ENCODE measurements at places on chromosomes 16 and 17. TPM values are rescaled to one million over a fixed set of nuclear protein-coding genes. Genes with fewer than 3 reads are reported as not detected.

GRCh38 chr17:30793282-30793977, 31.1 kb downstream of the CRLF3 start:
- DNase-seq, result no peak

- DNase-seq, result no peak
Observed at GRCh38 chr17:69218986-69219385, 9.6 kb downstream of the ABCA10 start.

DNA sequence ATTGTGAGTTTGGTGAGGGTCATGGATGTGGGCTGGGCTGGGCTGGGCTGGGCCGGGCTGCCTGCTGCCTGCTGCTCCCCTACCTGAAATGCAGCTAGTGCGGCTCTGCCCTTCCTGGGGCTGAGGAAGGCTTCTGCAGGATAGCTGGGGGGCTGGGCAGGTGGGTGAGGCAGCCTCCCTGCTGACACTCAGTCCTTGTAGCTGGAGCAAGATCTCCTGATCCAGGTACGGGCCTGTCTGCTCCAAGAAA, 4.7 kb downstream of the RPL13 start:
- DNase-seq, result no peak

DNA sequence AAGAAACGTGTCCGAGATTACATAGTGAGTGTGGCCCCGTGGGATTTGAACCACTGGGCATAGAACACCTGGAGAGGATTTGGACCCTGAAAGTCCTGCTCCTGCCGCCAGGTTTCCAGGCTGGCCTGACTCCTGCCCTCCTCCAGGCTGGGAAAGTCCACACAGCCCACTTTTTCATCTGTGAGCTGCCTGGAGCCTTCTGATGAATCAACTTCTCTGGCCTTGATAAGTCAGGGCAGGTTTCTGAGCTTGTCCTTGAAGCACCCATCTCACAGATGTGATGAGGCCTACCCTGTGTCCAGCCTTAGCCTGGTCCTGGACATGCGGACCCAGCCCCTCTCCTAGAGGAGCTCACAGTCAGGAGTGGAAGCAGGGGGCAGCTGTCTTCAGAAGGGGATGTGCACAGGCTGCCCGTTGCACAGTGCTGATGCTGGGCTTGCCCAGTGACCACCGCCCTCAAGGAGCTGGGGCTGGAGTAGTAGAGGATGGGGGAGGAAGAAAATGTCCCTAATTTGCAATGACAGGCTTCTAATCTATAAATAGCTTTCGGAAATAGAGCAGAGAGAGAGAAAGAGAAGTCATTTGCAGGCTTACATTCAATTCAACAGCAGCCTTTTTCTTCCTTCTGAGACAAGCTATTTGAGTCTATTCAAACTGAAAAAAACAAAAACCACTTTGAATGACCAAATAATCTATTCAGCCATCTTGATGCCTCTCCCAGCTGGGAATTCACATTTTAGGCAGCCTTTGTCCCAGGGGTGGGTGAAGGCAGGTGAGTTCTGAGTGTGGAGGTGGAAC, 73.5 kb upstream of the DNAJA2 start:
- DNase-seq, result no peak

- DNase-seq, result no peak
Observed at GRCh38 chr17:41125064-41125463, 1.1 kb upstream of the KRTAP4-12 start.

- no peak for DNase-seq
Observed at GRCh38 chr17:30360086-30360808, 18.5 kb upstream of the CPD start.

DNA sequence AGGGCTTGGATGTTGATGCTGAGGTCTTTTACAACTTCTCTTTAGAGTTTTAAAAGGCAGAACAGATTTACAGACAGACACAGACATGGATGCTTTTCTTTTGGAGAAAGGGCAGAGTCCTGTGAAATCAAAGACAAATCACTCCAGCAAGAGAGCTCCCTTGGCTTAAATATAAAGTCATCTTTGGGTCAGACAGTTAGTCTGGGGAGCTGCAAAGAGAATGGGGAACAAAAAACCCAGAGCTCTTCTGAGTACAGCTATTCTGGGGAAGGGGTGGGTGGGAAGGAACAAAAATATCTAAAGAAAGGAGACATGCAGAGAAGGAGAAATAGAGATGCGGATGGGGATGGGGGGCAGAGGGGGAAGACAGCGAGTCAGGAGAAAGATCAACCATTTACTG, 266.6 kb downstream of the XYLT1 start:
- DNase-seq, result no peak

DNA sequence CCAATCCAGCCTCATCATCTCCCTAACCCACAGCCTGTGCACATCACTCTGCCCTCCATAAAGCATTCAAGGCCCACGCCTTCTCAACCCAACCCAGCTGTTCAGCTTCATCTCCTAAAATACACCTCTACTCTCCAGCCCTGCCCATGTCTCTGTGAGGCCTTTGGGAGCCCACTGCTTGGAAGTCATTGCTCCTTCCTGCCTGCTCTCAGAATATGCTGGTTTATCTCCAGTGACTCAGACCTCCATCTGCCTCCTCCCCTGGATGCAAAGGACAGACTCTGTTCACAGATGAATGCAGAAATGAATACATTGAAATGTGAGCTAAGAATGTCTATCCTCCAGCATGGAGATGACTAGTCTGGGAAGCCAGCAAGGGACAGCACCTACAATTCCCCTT, 19.0 kb downstream of the KCNG4 start:
- no peak for DNase-seq

- no peak for DNase-seq
Observed at GRCh38 chr17:72124438-72124775, 3.6 kb downstream of the SOX9 start.

- no peak for DNase-seq
Observed at GRCh38 chr17:67390646-67391361, 13.7 kb downstream of the PITPNC1 start.

- DNase-seq, result no peak
Observed at GRCh38 chr16:81841722-81842121, 62.6 kb downstream of the PLCG2 start.

- no peak for DNase-seq
Observed at GRCh38 chr17:45391291-45391690, 41.4 kb downstream of the ARHGAP27 start.

DNA sequence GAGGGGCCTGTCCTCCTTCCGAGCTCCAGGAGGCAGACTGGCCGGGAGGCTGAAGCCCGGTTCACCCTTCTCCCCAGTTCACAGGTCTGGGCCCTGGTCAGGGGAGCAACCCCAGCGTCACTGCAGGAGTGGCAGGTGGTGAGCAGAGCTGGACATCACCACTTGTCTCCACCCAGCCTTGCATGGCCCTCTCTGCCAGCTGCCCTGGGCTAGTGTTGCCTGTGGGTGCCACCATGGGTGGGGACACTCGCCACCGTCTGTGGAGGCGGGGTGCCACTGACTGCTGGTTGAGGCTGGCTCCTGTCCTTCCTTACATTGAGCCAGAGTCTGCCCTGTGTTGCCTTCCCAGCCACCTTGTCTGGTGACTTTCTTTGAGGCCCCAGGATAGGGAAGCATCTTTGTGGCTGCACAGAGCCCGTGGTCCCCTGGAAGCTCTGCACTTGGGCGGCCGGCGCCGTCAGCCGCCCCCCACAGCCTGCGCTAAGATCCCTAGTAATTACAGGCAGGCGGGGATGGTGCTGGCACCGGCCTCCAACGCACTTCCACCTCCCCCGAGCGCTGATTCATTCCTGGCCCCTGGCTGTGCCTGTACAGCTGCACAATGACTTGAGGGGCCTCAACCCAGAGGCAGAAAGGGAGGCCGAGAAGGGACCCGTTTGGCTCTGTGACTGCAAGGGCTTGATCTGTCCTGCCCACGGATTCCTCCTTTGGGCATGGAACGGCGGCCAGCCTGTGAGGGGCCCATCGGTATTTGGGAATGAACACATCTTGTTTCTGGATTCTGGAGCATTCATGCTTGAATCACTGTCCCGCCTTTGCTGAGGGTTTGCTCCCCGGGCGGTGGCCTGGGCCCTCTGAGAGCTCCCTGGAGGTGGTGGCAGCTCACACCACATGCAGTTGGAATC, 5.2 kb downstream of the BAIAP2 start:
- DNase-seq, result no peak

- no peak for DNase-seq
Observed at GRCh38 chr16:49849754-49850108, 6.2 kb downstream of the ZNF423 start.

- no peak for DNase-seq
Observed at GRCh38 chr16:65675161-65675560, 553.3 kb upstream of the CDH11 start.

DNA sequence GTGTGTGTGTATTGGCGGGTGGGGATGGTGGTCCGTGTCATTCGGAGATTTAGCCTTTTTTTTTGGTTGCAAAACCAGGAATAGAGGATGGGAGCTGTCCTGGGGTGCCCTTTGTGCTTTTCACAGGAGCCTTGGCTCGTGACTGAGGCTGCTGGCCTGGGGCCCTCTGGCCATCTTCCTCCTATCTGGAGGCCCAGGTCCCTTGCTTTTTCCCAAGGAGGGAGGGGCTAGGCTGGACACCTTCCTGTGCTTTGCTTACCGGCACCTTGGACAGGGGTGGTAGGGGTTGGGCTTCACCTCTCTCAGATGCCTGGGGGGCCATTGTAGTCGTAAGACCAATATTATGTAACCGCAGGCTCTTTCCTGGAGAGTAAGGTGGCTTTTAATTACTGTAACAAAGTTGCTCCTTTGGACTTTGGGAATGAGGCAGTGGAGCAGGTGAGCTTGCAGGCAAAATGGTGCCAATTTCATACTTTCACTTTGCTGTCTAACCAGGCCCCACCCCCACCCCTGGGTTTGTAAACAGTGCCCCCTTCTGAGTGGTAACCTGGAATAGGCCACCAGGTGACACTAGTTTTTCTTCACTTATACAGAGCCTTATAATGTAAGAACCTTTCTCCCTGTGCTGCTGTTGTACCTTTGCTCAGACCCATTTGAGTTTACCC, 1.2 kb downstream of the DYNLL2 start:
- DNase-seq, result peak; percentile 65

GRCh38 chr17:63947711-63948330, 15.7 kb upstream of the CD79B start:
- no peak for DNase-seq

DNA sequence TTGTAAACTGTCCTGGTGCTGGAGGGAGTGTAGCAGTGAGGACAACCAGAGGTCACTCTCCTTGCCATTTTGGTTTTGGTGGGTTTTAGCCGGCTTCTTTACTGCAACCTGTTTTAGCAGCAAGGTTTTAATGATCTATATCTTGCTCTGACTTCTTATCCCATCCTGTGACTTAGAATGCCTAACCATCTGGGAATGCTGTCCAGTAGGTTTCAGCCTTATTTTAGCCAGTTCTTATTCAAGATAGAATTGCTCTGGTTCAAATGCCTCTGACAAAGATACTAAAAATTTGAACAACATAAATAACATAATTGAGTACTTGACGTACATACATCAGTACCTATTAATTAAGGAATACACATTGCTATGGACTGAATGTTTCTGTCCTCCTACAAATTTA, 93.3 kb upstream of the TOM1L1 start:
- no peak for DNase-seq

GRCh38 chr17:73548620-73549311, 95.5 kb downstream of the SDK2 start:
- no peak for DNase-seq

DNA sequence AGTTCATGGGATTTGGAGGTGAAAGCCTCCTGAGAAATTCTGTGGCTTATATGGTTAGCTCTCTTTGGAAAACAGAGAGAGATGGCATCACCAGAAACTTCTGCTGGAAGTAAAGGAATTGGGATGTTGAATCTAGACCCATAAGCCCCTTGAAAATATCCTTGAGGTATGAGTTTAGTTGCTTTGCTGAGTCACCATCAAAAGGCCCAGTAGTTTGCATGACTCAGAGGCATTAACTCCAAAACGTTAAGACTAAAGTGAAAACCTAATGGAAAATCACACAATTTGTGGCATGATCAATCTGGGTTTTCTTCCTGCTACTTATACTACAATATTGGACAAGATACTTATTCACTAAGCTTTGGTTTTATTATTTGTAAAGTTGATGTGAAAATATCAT, 349.2 kb upstream of the SALL1 start:
- DNase-seq, result no peak

DNA sequence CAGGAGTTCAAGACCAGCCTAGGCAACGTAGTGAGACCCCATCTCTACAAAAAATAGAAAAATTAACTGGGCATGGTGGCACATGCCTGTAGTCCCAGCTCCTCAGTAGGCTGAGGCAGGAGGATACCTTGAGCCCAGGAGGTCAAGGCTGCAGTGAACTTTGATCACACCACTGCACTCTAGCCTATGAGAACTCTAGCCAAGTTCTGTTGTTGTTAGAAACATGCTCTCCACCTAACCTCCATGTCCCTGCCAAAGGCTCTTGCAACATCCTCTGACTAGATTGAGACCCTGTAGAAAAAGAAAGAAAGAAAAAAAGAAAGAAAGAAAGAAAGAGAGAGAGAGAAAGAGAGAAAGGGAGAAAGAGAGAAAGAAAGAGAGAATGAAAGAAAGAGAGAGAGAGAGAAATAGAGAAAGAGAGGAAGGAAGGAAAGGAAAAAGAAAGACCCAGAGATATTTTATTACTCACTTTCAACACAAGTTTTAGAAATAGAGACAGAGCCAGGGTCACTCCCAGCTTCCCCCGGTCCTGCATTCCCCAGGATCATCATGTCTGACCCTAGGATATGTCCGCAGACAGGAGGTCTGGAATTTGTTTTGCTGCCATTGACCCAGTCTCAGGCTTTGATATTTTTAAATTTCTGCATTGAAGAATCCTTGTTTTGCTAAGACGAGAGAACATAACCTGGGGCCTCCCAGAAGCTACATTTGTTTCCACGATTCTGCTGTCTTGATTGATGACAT, 376.5 kb upstream of the CDH5 start:
- no peak for DNase-seq

GRCh38 chr17:4969047-4969550, 1.5 kb upstream of the SPAG7 start:
- no peak for DNase-seq

GRCh38 chr16:55571191-55571897, 4.9 kb downstream of the CAPNS2 start:
- no peak for DNase-seq

DNA sequence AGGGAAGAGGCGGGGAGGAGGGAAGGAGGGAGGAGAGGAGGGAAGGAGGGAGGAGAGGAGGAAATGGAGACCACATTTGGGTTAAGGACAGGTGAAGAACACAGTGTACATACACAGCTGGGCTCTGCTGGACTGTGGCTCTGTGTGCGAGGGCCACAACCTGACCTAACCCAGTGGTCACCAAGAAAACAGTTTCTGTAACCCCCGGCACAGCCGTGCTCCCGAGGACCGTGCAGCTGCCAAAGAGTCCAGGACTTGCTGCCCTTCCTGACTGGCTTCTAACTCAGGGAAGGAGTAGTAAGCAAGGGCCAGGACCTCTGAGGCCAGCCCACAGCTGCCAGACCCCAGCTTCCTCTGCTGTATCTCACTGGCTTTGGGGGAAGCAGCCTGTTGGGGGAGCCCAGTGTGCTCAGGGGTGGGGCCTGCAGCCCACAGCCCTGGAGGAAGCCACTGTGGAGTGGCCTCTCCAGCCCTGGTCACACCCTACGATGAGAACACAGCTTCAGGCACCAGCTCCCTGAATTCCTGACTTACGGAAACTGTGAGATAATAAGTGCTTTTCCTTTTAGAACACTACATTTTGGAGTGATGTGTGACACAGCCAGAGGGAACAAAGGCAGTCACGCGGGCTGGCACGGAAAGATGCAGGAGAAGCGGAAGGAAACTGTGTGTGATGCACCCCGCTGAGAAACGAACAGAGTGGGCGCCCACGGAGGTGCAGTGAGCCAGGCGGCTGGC, 32.3 kb downstream of the SLC7A5 start:
- no peak for DNase-seq

PRAC1 gene
- 0.88 TPM for total RNA-seq

OR3A3 gene
- total RNA-seq, result not detected

TPSG1 gene
- 0.43 TPM for total RNA-seq

CHD9NB gene
- total RNA-seq, result 2.6 TPM

QPRT gene
- 92.3 TPM for total RNA-seq

KRTAP4-3 gene
- total RNA-seq, result not detected

SPATA22 gene
- total RNA-seq, result not detected

KRTAP4-2 gene
- not detected for total RNA-seq

KRT31 gene
- total RNA-seq, result not detected
